RWPE1 (cell line): ENCODE measurements at places on chromosomes 1 and 21.

DNA sequence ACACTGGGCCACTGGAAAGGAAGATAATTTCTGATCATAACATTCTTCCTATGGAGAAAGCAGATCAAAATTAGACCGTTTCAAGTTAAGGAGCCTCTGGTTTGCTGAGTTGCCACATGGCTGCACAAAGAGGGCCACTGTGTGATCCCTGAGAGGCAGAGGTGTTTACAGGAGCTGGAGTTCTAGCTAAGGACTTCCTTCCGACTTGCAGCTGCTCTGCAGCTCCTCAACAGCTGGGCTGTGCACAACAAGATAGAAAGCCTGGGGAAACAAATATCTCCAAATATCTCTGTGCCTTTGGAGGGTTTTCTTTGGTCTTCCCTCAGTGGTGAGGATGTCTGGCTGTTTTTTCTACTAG, 26.8 kb downstream of the GADD45A start:
- no peak for DNase-seq

GRCh38 chr1:24903955-24904730, 25.9 kb downstream of the RUNX3 start:
- no peak for DNase-seq

- DNase-seq = no peak
Measured at GRCh38 chr1:199728345-199728744, 299.2 kb upstream of the NR5A2 start.

DNA sequence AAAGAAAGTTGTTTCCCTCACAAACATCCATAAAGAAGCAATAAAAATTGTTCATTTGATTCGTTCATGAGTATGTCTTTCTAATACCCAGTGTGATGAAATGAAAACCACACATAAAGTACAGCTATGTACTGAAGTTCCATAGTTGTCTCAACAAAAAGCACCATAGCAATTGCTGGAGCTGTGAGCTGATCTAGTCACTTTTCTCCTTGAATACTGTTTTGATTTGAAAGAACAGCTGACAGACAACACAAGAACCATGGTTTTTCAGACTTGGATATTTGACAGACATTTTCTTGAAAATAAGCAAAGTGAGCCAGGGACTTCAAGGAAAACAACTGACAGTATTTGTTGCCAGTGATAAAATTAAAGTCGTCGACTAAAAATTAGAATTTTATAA, 237.1 kb upstream of the PLD5 start:
- DNase-seq = no peak
